ENCODE measurements at places on chromosomes 3 and 15. TPM values are rescaled to one million over a fixed set of nuclear protein-coding genes. Genes with fewer than 3 reads are reported as not detected.

DNA sequence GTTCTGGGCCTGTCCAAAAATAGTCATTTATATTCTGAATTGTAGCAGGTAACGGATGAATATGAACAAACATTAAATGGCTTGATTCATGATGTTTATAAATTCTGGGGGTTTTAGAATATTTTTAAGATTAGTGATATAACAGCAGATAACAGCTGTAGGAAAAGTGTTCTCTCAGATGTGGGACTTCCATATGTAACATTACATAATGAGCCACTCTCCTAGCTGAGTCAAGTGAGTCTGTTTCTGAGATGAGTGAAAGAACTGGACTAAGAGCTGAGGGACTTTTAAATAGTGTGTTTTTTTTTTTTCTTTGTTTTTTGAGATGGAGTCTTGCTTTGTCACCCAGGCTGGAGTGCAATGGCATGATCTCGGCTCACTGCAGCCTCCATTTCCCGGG is 13.9 kb downstream of the YEATS2 start:
- H3K4me1 ChIP-seq = no peaks in the 10 kb centered on the region
- H3K36me3 ChIP-seq = no peaks in the 10 kb centered on the region
- no peaks in the 10 kb centered on the region for H3K27me3 ChIP-seq
- DNase-seq = no peak
- no peak overlapping the region for H3K4me3 ChIP-seq
- no peak overlapping the region for H3K27ac ChIP-seq

Gene CLDN1
- total RNA-seq = 15.1 TPM

GRCh38 chr15:74053517-74053916 is 28.8 kb downstream of the GOLGA6A start:
- peaks cover 28% of the 10 kb centered on the region for H3K4me1 ChIP-seq
- no peaks in the 10 kb centered on the region for H3K36me3 ChIP-seq

DNA sequence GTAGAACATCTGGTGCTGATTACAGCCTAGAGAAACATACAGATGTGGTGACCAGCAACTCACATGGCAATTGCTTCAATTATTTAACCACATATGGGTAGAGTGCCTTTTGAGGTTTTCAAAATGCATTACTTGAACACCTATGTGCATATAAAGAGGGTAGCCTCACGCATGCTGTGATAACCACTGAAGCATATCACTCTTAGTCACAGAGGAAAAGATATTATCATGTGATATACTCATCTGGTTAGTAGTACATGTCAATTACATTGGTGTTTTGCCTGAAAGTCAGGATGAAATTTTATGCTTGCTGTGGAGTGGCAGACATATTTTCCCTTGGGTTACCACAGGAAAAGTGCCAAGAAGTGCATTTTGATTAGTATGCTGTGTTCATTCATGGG is 459.3 kb upstream of the AGTR1 start:
- no peak overlapping the region for H3K27ac ChIP-seq
- DNase-seq = no peak
- no peaks in the 10 kb centered on the region for H3K27me3 ChIP-seq
- no peaks in the 10 kb centered on the region for H3K4me1 ChIP-seq
- H3K4me3 ChIP-seq = no peak overlapping the region
- no peaks in the 10 kb centered on the region for H3K36me3 ChIP-seq

Gene ANKUB1
- 24.5 TPM for total RNA-seq

Gene TPRG1
- total RNA-seq = 28.1 TPM

Gene SENP8
- total RNA-seq = not detected

DNA sequence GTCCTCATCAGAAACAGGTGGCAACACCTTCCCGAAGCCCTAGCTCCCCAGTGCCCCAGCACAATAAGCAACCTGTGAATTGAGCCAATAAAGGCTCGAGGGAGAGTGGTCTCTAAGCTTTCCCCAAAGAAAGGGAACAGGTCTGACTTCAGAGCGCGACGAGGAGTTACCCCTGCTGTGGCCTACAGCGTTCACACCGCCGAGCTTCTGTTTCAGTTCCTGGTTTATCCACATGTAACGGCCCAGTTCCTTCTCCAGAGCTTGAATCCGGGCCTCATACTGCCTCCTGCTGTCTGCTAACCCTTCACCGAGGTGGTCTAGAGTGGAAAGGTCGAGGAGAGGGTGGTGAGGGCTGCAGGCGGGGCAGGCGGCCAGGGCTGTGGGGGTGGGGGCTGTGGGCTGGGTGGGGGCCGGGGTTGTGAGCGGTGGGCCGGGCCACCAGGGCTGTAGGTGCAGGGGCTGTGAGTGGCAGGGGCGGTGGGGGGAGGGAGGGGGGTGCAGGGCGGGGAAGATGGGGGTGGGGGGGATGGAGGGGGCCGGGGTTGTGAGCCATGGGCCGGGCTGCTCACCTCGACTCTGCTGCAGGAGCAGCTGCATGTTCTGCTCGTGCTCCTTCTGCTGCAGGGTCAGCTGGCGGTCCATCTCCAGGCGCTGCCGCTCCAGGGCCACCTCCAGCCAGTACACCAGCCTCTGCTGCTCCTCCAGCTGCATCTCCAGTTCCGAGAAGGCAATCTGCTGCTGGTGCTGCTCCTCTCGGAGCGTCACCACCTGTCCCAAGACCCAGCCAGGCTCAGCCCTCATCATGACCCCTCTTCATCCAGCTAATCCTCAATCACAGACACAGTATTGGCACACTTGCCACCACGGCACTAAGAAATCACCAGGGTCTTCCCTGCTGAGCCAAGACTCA is 26.2 kb downstream of the KIF7 start:
- H3K4me3 ChIP-seq = no peak overlapping the region
- no peaks in the 10 kb centered on the region for H3K27me3 ChIP-seq
- no peaks in the 10 kb centered on the region for H3K36me3 ChIP-seq

Gene HRG
- 0.23 TPM for total RNA-seq

GRCh38 chr3:99410789-99411311 is 227.5 kb upstream of the COL8A1 start:
- H3K27ac ChIP-seq = no peak overlapping the region
- H3K4me3 ChIP-seq = no peak overlapping the region
- no peaks in the 10 kb centered on the region for H3K36me3 ChIP-seq

Gene LDHAL6B
- total RNA-seq = not detected

- no peak overlapping the region for H3K4me3 ChIP-seq
- H3K27me3 ChIP-seq = no peaks in the 10 kb centered on the region
- peak overlapping the region; percentile 19 for H3K27ac ChIP-seq
- no peaks in the 10 kb centered on the region for H3K36me3 ChIP-seq
- H3K4me1 ChIP-seq = no peaks in the 10 kb centered on the region
- DNase-seq = no peak
Measured at GRCh38 chr3:129738172-129738571, 131.7 kb upstream of the PLXND1 start.

Gene CXCR6
- 3.3 TPM for total RNA-seq

Gene TRAIP
- total RNA-seq = 1.4 TPM

Gene ALPK3
- total RNA-seq = 12.0 TPM

Gene CLRN1
- not detected for total RNA-seq

DNA sequence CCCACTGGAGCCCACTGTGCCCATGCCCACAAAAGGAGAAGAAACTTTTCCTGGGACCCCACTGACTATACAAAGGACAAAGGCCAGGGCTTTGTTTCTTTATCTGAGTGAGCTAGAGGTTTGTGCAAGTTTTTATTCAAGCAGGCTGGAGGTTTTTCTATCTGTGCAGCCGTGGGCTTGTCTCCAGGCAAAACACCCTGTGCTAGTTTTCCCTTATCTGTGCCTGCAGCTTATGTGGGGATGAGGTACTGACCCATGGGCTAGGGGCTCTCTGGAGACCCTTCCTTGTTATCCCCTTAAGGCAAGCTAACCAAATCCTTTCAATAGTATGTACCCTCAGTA is 545.5 kb downstream of the ZPLD1 start:
- H3K36me3 ChIP-seq = no peaks in the 10 kb centered on the region
- H3K4me3 ChIP-seq = no peak overlapping the region
- no peak overlapping the region for H3K27ac ChIP-seq

- H3K27ac ChIP-seq = no peak overlapping the region
- no peaks in the 10 kb centered on the region for H3K4me1 ChIP-seq
- no peak overlapping the region for H3K4me3 ChIP-seq
- H3K27me3 ChIP-seq = no peaks in the 10 kb centered on the region
- no peak for DNase-seq
- H3K36me3 ChIP-seq = no peaks in the 10 kb centered on the region
Measured at GRCh38 chr3:35616346-35616745, 23.0 kb upstream of the ARPP21 start.

GRCh38 chr3:196528639-196529233 is 13.6 kb upstream of the SMCO1 start:
- no peak overlapping the region for H3K4me3 ChIP-seq
- H3K27ac ChIP-seq = peak overlapping the region; percentile 70
- H3K27me3 ChIP-seq = no peaks in the 10 kb centered on the region
- H3K36me3 ChIP-seq = no peaks in the 10 kb centered on the region
- no peaks in the 10 kb centered on the region for H3K4me1 ChIP-seq
- DNase-seq = peak; percentile 86

DNA sequence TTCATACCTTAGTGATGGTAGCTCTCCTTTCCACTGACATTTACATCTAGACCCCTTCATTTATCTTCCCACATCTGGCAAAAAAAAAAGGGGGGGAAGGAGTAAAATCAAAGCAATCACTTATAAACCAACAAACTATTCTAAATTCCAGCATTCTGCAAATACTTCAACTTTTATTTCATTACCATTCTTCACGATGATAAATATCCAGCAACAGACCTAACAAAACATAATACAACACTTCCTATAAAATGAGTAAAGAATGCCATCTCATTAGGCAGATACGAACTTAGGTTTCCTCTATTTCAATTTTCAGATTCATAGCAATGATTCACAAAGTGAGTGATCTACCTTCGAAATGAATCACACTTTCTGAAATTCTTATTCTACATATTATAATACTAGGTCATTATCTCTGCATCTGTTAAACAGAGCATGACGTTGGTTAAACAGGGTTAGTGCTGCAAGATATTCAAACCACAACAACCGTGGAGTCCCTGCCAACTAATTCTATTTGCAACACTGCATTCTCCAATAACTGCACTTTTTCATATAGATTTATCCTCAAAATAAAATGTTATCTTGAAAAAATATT is at the start of gene LRRFIP2:
TSS of gene LRRFIP2 (minus strand) at position 51 of the 595 bp plus-strand sequence. CDS start 25,599 bp downstream, outside the sequence.
- H3K4me3 ChIP-seq = peak within 1 kb of the TSS; percentile 98
- H3K4me1 ChIP-seq = peaks cover 41% of the 10 kb centered on the region
- H3K27ac ChIP-seq = peak within 1 kb of the TSS; percentile 98
- no peaks in the 10 kb centered on the region for H3K36me3 ChIP-seq

DNA sequence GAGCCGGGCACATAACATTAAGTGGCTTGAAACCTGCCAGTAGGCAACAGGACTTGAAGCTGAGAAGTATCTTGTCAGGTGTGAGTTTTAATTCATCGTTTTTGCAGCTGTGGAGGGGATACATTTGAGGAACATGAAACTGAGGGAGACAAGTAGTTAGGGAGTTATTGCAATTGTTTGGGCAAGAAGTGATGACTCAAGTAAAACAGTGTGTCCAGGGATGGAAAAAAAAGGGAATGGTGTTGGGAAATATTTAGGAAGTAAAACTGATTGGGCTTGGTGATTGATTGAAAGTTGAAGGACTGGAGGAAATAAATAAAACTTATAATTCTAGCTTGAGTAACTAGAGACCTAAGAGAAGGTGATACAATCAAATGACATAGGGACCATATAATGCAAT is 85.5 kb downstream of the NCEH1 start:
- H3K4me1 ChIP-seq = peaks cover 23% of the 10 kb centered on the region
- no peak overlapping the region for H3K4me3 ChIP-seq
- H3K36me3 ChIP-seq = no peaks in the 10 kb centered on the region
- no peaks in the 10 kb centered on the region for H3K27me3 ChIP-seq

GRCh38 chr3:86961297-86961696 is 29.7 kb downstream of the VGLL3 start:
- H3K27me3 ChIP-seq = no peaks in the 10 kb centered on the region
- H3K4me1 ChIP-seq = no peaks in the 10 kb centered on the region
- no peak for DNase-seq
- no peak overlapping the region for H3K27ac ChIP-seq
- H3K36me3 ChIP-seq = no peaks in the 10 kb centered on the region

GRCh38 chr3:140816372-140817195 is 125.1 kb upstream of the SLC25A36 start:
- DNase-seq = no peak
- H3K27me3 ChIP-seq = no peaks in the 10 kb centered on the region
- H3K4me1 ChIP-seq = no peaks in the 10 kb centered on the region

Gene GRAMD2A
- 35.4 TPM for total RNA-seq

Gene ISL2
- total RNA-seq = 0.39 TPM

Gene GP5
- total RNA-seq = 0.30 TPM

Gene SLC38A3
- 0.15 TPM for total RNA-seq

Gene GPR149
- not detected for total RNA-seq

Gene PLA2G4E
- total RNA-seq = 0.20 TPM

DNA sequence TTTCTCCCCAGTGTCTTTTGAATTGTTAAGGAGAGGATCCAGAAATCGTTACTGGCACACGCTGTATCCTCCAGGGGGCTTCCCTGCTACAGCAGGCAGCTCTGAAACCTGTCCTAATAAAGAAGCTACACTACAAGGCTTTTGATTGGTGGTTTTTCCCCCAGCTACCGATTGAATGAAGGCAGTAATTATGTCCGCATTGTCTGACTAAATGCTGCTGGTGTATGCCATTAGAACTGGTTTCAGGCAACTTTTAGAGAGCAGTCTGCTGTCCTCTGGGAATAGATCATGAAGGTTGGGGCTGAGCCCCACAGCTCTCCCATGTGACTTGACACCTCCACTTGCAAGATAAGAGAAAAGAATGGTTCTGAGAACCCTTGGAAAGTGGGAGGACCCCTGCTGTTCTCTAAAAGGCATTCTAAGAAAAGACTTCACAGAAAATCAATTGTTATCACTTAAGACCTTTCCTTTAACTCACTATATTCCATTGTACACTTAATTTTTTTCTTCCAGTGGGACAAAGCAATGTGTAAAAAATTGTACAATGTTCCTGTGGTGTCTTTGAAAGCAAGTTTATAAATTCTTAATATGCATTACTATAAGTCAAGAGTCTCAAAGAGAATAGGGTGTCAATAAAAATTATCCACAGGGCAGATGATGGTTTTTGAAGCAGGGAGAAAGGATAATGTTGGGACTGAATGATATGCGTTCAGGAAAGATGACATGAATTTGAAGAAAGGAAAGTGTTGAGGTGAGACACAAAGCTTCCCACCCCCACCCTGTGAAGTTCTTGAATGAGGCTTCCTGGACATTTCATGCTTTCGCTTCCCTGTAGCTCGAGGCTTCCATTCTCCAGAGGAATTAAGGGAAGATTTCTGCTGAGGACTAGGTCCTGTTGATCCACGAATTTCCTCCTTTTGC is 53.0 kb upstream of the DAZL start:
- no peaks in the 10 kb centered on the region for H3K27me3 ChIP-seq
- no peak overlapping the region for H3K4me3 ChIP-seq
- no peaks in the 10 kb centered on the region for H3K4me1 ChIP-seq
- no peak for DNase-seq
- no peak overlapping the region for H3K27ac ChIP-seq

Gene AMOTL2
- total RNA-seq = 135 TPM

- H3K36me3 ChIP-seq = no peaks in the 10 kb centered on the region
- DNase-seq = no peak
- no peak overlapping the region for H3K27ac ChIP-seq
- no peaks in the 10 kb centered on the region for H3K4me1 ChIP-seq
- H3K27me3 ChIP-seq = no peaks in the 10 kb centered on the region
Measured at GRCh38 chr3:94251566-94251965, 188.7 kb downstream of the NSUN3 start.
